Suppressor macrophage treated with lipopolysaccharide for 1 hour (primary cell): ENCODE measurements at places on chromosomes 5 and 9.

DNA sequence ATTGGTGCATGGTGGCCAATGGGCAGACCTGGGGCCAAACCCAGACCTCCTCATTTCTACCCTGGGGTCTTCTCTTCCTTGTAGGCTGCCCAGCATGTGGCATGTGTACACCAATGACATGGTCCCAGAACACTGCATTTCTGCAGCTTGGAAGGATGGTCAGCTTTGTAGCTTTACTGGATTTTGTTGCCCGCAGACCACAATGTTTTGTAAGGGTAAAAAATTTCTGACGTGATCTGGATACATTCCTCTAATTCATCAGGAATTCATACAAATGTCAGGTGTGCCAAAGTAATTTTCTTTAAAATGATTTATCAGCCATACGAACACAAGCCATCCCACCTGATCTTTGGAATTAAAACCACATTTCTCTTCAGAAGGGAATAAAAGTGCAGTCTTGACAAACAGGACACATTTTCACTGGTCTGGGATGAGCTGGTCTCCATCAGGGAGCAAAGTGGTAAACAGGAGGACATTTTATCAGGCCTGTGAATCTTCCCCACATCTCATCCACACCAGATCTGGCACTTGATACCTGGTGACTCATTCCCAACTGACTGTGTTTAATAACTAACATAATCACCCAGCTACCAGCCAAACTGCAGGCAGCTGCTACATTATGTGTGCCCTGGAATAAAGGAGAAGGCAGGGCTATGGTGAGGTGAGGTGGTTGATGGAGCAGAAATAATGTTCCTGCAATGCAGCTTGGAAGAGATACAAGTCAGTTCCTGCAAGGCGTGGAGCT lies 103.9 kb downstream of the SPOCK1 start:
- no peak for DNase-seq

DNA sequence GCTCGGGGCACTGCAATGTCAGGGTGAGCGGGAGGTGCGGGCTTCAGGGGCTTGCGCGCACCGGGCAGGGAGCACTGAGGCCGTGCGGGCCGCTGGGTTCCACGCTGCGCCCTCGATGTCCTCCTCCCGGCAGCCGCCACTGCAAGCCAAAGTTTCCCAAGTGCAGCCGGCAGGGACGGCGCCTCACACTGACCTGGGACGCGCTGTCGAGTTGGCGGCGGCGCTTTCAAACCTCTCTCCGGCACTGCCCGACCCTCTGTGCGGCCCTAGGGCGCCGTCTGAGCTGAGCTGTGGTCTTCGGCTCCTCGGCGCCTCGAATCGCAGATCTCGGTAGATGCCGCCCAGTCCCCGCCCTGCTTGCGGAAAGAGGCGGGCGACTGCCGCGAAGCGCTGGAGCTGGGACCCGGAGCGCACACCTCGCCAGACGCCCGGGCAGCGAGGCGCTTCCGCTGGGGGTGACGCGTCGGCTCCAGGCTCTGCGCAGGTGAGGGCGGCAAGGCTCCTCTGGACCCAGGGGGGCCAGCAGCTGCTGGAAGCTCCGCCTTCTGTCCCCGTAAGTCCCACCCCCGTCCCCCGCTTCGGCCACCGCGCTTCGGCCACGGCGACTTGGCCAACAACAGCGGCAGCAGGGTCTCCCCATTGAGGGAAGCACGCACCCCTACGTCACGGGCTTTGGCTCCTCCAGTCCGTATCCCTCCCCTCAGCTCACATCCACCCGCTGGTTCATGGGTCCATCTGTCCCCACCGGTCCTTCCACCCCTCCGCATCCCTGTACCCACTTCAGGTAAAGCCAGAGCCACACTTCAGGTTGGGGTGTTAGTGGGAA lies at the start of gene ANKRD34B:
Gene ANKRD34B, minus strand, starts transcription at position 320 of the 826 bp plus-strand sequence. CDS start 10,261 bp downstream, outside the sequence.
- DNase-seq: no peak

- no peak for DNase-seq
Observed at GRCh38 chr9:36320466-36320865, 62.2 kb upstream of the GNE start.

GRCh38 chr5:177471610-177472356 lies 1.7 kb downstream of the DBN1 start:
- DNase-seq: peak; percentile 51

- peak; percentile 82 for DNase-seq
Observed at GRCh38 chr5:1497242-1497777, 26.4 kb downstream of the LPCAT1 start.

GRCh38 chr9:503326-503725 lies 288.7 kb downstream of the DOCK8 start:
- no peak for DNase-seq

- no peak for DNase-seq
Observed at GRCh38 chr9:88567870-88568269, 32.9 kb downstream of the NXNL2 start.

DNA sequence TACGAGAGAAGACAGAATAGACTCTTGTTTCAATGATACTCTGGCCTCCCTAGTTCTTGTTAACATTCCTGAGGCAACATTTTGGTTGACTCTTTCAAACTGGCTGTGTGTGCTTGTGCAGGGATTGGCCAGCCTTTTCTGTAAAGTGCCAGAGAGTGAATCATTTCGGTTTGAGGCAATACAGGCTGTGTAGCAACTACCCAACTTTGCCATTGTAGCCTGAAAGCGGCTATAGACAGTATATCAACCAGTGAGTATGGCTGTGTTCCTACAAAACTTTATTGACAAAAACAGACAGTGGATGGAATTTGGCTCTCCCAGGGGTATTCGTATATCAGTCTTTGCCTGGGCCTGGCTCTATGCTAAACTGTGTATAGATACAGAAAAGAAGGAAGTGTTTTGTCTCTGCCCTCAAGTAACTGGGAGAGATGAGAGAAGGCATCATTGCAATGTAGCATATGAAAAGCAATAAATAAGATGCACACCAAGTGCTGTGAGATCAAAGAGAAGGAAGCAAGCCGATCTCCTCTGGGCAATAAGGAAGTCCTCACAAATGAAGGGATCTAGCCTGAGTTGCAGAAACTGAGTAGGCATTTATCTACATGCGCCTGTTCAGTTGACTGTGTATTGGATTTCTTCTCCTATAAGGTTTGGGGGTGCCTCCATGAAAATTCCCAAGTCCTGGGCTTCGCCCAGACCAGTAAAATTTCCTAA lies 568.0 kb upstream of the KLF4 start:
- DNase-seq: peak; percentile 86

GRCh38 chr9:126232461-126232860 lies 94.2 kb upstream of the MVB12B start:
- no peak for DNase-seq

DNA sequence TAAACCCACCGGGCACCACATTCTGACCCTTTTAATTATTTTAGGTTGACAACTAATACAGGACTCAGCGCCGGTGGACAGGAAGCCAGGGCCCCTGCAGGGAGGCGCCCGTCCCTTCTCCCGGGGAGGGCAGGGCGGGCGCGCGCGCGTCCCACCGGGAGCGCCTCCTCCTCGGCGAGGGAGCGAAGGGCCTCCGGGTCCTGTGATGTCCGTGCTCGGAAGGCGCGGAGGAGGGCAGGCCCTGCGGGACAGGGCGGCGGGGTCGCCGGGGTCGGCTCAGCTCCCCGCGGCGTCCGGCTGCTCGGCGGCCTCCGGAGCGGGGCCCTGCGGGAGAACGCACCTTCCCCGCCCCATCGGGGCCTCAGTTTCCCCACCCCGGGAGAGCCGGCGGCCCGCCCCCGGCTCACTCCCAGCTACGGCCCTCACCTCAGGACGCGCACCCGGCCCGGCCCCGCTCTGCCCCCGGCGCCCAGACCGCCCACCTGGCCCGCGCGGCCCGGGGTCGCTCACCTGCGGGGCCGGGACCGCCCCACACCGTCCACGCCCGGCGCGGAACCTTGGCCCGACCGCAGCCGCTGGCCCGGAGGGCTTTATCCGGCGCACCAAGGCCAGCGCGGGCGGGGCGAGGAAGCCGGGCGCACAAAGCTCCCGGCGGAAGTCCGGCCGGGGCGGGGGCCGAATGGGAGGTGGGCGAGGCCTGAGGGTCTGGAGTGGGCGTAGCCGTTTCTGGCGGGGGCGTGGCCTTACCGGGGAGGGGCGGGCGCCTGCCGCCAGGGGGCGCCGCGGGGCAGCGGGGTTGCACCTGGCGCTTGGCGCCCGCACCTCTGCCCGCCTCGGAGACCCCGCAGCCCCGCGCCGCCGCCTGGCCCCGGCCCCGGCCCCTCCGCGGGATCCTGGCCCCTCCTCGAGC lies at the start of the genes EXD3 and NOXA1:
Gene EXD3, minus strand, starts transcription at position 559 of the 910 bp plus-strand sequence. CDS start 27,805 bp downstream, outside the sequence.
Gene NOXA1, plus strand, starts transcription at position 790 of the 910 bp plus-strand sequence. CDS start 137 bp downstream, outside the sequence.
- peak; percentile 100 for DNase-seq

DNA sequence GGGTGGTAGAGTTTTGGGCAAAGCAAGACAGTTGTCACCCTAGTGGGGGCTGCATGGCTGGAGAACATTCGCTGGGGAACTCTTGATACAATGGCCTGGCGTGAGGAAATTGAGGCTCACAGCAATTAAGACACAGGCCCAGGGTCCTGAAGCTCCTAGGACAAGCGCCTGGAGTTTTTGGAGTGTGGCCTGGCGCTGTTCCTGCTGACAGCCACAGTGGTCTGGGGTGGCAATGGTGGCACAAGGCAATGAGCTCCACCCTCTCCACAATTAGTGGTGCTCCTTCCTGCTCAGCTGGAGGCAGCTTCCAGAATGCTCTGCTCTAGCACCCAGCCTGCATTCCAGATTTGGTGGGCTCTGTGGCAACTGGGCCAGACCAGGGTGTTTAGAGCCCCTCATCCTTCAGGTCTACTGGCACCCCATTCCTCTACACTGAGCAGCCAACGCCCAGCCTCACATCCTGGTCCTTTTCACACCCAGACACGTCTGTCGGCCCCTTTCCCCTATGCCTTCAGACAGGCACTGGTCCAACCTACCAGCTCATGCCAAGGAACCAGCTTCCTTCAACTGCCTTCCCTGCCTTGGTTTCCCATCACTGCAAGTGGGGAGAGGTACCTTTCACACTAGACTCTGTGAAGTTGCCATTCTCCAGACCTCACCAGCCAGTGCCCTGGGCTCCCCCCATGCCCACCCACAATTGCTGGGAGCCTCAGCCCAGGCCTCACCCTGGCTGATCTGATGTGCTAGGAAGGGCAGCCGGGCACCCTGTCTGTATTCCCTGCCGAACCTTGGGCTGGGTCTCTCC lies 138.1 kb upstream of the COL5A1 start:
- DNase-seq: no peak

DNA sequence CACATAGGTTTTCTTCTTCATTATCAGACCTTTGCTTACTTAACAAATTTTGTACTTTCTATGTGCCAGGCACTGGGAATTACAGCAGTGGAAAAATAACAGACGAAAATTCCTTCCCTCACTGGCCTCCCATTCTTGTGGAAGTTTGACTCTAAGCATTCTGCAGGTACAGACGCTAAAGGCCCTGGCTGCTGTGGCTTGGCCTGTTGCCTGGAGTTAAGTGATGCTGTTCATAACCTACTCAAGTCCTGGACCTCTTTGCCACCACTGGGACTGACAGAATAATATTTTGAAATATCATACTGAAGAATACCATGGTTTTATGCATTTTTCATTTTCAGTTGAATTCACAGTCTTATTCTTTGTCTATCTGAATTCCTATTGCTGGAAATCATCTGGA lies 97.3 kb upstream of the SPATA31C2 start:
- DNase-seq: no peak

- DNase-seq: no peak
Observed at GRCh38 chr5:166909040-166909439, 1382.4 kb upstream of the WWC1 start.

DNA sequence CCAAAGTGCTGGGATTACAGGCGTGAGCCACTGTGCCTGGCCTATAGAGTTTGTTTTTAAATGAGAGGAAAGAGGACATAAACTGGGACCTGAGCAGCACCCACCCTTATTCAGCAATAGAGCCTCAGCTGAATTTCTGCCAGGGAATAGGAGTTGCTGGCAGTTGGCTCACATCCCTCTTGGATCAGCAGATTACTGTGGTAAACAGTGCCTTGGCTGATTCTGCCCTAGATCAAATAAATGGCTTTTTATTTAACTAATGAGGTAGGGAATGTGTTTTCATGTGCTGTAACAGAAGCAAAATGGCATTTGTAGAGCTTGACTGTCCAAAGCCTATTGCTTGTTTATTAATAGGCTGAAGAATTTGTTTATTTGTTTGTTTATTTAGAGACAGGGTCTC lies 2.1 kb downstream of the ARHGEF37 start:
- DNase-seq: no peak

- DNase-seq: no peak
Observed at GRCh38 chr9:4328723-4329122, 28.9 kb upstream of the GLIS3 start.

DNA sequence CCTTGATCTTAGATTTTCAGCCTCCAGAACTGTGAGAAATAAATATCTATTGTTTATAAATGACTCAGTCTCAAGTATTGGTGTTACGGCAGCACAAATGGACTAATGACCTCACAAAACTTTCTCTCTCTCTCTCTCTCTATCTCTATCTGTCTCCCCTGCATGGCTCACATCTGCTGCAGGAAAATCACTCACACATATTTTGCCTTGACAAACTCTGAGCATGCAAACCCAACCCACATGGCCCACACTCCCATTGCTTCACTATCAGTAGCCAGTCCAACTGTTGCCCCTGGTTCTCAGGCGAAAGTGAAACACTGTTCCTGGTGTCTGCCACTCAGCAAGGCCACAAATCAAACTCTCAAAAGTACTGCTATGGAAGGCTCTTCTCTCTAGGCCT lies 66.4 kb upstream of the PIK3R1 start:
- DNase-seq: no peak

DNA sequence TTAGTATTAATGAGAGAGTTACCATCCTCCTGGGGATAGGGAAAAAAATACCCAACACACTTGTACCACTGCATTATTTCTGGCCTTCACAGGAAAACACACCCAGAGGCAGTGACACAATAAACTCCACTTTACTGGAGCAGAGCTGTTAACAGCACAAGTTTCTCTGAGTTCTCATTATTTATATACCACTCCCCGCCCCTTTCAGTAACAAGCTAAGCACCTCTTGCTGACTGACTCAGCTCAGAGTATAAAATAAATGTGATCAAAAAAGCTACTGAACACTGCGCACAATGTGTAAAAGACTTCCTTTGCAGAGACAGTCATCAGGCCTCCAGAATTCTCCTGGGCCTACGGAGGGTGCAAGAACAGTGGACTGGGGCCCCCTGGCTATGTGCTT lies 21.6 kb downstream of the KLF9 start:
- no peak for DNase-seq

DNA sequence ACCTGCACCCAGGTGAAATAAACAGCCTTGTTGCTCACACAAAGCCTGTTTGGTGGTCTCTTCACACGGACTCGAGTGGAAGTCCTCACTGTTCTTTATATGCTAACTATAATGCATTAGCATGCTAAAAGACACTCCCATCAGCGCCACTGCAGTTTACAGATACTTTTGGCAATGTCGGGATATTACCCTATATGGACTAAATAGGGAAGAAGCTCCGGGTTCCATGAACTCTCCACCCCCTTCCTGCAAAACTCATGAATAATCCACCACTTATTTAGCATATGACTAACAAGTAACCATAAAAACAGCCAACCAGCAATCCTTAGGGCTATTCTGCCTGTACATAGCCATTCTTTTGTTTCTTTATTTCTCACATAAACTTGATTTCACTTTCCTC lies 426.2 kb upstream of the PTPRD start:
- DNase-seq: no peak
